Activated naive CD4-positive, alpha-beta T cell (primary cell): ENCODE measurements at places on chromosomes 2 and 18.

GRCh38 chr18:39527465-39527864 is 1961.9 kb upstream of the CELF4 start:
- no peak for DNase-seq

DNA sequence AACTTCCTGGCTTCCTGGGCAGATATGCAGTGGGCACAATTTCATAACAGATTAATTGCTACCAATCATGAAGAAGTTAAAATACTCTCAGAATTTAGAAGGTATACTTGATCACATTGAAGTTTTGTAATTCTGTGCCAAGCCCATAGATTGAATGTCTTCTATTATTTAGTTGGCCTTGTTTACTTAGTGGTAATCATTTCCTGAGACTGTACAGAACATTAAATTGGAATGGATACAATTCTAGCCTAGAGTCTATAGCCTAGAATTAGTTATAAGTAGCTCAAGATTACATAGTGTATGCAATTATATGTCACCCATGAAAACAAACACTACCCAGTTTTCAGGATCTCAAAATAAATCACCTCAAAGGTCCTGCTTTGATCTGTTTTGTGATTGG is 615.8 kb downstream of the XIRP2 start:
- no peak for DNase-seq

GRCh38 chr2:124027182-124027581 is 2.1 kb downstream of the CNTNAP5 start:
- DNase-seq: no peak

DNA sequence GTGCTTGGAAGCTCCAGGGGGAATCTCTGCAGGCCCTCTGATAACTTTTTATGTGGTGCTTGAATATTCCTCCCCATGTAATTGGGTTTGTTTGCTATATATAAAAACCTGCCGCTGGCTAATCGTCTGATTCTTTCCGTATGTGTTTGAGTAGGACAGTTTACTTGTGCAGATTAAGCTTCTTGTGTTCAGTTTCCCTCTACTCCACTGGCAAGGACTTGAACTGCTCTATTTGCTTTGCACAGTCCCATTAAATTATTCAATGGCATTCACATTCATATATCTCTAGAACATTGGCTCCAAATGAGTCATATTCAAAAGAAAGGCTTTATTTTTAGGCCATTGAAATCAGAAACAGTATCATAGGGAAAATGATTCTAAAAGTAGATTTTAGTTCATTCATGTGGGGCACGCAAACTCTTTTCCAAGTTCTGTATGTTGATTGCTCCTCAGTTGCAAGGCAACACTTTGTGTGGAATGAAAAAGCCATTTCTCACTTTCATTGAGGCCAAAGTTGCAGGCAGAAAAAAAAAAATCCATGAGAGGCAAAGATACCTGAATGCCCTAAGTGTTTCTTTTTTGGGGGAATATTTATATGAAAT is 1682.3 kb upstream of the PIK3C3 start:
- no peak for DNase-seq

DNA sequence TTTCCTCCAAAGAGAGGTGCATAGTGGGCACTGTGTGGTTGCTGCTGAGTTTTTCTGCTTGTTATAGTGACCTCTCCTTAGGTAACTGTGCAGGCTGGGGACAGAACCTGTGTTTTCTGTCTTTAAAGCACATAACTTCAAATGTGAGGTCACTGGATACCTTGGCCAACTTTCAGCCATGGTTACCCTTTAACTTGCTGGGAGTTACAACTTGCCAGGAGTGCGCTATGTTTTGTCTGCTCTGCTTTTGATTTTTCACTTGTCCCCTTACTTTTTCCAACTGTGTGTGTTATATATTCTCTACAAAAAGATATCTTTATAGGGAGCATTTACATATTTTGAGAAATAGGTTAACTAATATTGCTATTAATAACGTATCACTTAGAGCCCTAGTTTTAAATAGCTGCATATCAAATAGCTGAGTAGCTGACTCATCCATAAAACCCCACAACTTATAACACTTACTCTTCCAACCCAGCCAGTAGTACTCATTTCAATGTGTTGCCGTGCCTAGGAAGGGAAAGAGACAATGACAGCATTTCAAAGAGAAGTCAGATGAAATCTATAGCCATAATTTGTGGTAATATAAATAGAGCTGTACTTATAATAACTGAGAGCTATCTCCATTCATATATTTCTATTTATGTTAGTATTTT is 51.6 kb downstream of the DPP4 start:
- DNase-seq: no peak

DNA sequence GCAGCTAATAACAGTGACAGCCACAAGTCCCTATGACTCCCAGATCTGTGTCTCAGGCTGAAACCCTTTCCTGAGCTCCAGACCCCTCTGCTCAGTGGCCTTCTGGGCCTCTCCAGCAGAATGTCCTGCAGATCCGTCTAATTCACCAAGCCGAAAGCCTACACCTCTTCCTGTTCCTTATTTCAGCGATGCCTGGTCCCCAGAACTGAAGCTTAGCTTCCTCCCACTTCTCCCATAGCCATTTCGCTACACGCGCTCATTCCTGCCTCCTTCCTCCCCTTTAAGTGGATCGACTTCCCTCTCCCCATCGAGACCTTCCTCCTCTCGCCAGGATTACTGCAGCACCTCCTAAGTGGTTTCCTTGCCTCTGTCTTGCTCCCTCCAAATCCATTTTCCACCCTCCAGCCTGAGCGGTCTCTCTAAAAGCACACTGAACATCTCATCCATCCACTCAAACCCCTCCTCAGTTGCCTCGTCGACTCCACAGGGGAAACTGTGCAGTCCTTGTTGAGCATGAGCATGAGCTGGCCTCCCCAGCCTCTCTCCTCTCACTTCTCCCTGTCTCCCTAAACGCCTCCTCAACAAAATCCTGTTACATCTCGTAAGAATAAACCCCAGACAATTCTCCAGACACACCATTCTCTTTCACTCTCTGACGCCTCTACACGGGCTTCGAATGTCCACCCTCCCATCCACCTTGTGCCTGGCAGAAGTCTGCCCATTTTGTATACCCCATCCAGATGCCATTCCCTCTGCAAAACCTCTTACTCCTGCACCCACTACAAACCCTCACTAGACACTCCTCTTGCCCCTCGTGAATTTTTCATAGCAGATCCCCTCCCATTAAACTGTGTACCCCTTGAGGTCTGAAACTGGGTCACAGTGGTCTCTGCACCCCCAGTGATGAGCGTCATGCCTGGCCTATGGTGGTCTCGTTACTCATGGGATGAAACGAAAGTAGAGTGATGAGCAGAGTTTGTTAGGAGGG is 232.6 kb downstream of the ATAD2B start:
- no peak for DNase-seq

DNA sequence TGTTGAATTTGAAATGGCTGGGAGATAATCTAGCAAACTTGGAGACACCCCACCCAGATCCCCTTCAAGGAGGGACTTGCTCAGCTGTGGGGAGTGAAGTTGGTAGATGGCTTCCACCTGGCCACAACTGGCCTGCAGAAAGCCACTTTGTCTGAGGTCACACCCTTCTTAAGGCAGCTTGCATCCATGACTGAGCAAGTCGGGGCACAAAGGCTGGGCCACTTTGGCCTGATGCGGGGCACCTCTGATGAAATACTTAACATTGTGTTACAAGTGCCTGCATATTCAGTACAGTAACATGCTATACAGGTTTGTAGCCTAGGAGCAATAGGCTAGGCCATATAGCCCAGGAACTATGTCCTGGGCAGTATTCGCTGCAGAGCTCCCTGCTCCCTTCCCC is 13.4 kb upstream of the RPL37A start:
- DNase-seq: no peak

GRCh38 chr2:29117636-29118303 is 2.6 kb downstream of the CLIP4 start:
- no peak for DNase-seq

GRCh38 chr2:7961550-7961949 is 720.3 kb upstream of the ID2 start:
- DNase-seq: no peak

- DNase-seq: no peak
Observed at GRCh38 chr18:61736133-61736532, 156.7 kb downstream of the RNF152 start.

- DNase-seq: no peak
Observed at GRCh38 chr2:64173156-64174135, 29.2 kb upstream of the PELI1 start.

DNA sequence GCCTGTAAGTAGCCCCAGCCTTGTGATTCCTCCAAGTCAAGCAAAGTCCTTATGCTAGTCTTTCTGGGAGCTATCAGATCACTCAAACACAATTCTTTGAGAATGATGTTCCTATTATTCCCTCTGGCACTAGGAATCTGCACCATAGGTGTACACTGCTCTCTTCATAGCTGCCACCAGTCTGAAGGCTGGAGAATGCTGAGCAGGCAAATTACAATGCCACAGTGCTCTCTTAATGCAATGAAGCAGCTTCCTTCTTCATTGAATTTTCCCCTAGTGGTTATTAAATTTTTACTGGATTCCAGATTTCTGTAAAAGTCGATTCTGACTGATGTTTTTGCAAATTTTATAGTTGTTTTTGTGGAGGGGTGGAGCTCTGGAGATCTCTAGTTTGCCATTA is 84.8 kb downstream of the CCDC178 start:
- DNase-seq: no peak

GRCh38 chr18:79546781-79547272 is 132.8 kb upstream of the CTDP1 start:
- no peak for DNase-seq

GRCh38 chr2:5190023-5190422 is 502.2 kb upstream of the SOX11 start:
- DNase-seq: no peak
